ENCODE measurements at places on chromosomes 2 and 18.

DNA sequence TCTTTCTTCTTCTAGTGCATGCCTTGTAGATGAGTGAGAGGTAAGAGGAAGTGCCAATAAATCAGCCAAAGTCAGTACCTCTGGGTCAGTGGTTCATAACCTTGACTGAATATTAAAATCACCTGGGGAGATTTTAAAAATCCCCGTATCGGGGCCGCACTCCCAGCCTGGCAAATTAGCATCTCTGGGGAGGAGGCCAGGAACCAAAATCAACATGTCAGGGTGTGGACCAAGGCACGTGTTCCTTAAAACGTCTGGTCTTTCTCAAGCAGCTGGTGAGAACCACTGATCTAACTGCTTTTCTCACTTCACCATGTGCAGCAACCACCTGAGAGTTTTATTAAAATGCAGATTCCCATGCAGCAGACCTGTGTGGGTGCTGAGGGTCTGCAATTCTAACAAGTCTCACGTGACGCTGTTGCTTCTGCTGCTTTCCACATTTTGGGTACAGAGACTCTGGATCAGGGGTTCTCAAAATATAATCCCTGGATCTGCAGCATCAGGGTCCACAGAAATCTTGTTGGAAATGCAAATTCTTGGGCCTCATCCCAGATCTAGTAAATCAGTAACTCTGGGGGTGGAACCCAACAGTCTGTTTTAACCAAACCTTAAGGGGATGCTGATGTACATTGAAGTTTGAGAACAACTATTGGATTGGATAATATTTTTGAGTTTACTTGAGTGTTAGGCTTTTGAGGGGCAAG lies 49.5 kb downstream of the CHST9 start:
- H3K36me3 ChIP-seq, result no peaks in the 10 kb centered on the region
- H3K4me3 ChIP-seq, result no peak overlapping the region

- no peaks in the 10 kb centered on the region for H3K27me3 ChIP-seq
- no peak overlapping the region for H3K4me3 ChIP-seq
Measured at GRCh38 chr2:54572262-54572635, 116.1 kb downstream of the SPTBN1 start.

DNA sequence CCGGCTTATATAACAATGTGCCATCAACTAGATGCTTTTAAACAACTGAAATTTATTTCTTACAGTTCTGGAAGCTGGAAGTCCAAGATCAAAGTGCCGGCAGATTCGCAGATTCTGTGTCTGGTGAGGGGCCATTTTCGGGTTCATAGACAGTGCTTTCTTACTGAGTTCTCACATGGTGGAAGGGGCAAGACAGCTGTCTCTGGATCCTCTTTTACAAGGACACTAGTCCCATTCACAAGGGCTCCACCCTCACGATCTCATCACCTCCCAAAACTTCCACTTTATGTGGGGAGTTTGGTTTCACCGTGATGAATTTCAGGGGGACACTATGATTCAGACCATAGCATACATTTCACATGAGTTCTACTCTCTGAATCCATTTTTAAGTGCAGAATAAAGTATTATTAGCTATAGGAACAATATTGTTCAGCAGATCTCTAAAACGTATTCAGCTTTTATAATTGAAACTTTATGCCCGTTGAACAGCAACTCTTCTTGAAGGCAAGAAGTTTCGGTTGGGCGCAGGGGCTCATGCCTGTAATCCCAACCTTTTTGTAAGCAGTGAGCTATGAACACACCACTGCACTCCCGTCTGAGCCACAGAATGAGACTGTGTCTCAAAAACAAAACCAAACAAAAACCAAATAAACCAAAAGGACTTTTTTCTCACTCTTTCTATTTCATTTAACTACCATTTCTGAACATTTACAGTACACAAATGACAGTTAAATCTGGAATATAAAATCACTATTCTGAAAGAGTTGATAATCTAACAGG lies 502.8 kb downstream of the CMPK2 start:
- H3K27ac ChIP-seq, result no peak overlapping the region
- H3K4me3 ChIP-seq, result no peak overlapping the region
- DNase-seq, result no peak

- H3K36me3 ChIP-seq, result no peaks in the 10 kb centered on the region
- no peak overlapping the region for H3K27ac ChIP-seq
- H3K4me1 ChIP-seq, result peaks cover 49% of the 10 kb centered on the region
- H3K4me3 ChIP-seq, result peak overlapping the region; percentile 11
Measured at GRCh38 chr2:170823088-170823897, 6.6 kb downstream of the GAD1 start.

DNA sequence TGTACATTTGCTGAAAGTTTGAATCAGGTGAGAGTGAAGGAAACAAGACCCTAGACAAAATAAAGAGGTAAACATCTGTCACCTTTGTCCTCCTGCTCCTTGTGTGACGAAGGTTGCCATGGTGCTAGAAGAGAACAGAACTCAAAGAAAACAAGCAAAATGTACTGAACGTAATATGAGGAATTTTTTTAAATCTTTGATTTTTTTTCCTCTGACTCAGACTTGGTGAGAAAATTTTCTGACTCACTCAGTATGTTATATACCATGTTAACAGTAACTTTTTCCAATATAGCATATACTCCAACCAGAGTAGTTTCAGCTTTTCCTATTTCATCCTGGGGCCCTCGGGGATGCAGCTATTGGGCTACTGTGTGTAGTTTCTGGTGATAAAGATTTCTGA lies 2114.6 kb upstream of the PIK3C3 start:
- no peak overlapping the region for H3K27ac ChIP-seq
- no peak overlapping the region for H3K4me3 ChIP-seq
- no peaks in the 10 kb centered on the region for H3K27me3 ChIP-seq

- DNase-seq, result no peak
- no peaks in the 10 kb centered on the region for H3K36me3 ChIP-seq
- H3K27me3 ChIP-seq, result no peaks in the 10 kb centered on the region
- H3K4me3 ChIP-seq, result no peak overlapping the region
- peaks cover under 1% of the 10 kb centered on the region for H3K4me1 ChIP-seq
Measured at GRCh38 chr2:85531589-85531988, 7.4 kb upstream of the MAT2A start.

GRCh38 chr2:130355578-130356431 lies at the start of gene PTPN18:
TSS of gene PTPN18 (plus strand) at chr2:130356056. CDS start at chr2:130356108, 52 bp downstream.
- H3K4me1 ChIP-seq, result peaks cover 47% of the 10 kb centered on the region
- H3K4me3 ChIP-seq, result peak within 1 kb of the TSS; percentile 69
- H3K27ac ChIP-seq, result peak within 1 kb of the TSS; percentile 85
- H3K36me3 ChIP-seq, result no peaks in the 10 kb centered on the region
- no peaks in the 10 kb centered on the region for H3K27me3 ChIP-seq
- DNase-seq, result peak; percentile 98
